ENCODE measurements at places on chromosomes 13 and 19.

DNA sequence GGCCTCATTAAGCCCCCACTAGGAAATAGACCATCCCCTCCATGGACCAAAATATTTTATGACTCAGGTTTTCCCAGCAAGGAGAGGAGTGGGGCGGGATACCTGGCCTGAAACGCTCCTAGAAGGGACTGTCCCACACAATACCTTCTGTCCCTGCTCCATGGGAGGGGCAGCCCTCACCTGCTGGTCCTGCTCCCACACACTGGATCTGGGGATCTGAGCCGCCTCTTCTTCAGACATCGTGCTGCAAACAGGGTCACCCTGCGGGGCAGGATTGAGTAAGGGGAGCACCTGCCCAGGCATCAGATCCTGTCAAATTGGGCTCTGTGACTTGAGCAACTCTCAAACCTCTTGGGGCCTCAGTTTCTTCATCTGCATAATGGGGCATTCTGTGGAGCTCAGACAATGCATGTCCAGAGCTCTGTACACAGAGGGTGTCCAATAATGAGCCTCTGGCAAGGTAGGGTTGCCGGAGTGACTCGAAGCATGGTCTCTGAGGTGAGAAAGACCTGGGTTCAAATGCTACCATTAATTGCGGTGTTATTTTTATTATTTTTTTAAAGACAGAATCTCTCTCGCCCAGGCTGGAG, 1.1 kb downstream of the PLIN5 start:
- no peak for DNase-seq

- no peak for DNase-seq
These were observed 120.9 kb downstream of the NUFIP1 start for GRCh38 chr13:44868397-44868796.

- DNase-seq = no peak
These were observed 531.8 kb downstream of the EFNB2 start for GRCh38 chr13:106003651-106004050.

GRCh38 chr13:73138276-73138637, 79.5 kb downstream of the KLF5 start:
- no peak for DNase-seq

Data from posterior vena cava (tissue), 2 donors.